T-helper 17 cell (primary cell): ENCODE measurements at places on chromosomes 12 and 14.
A peak's percentile ranks its signal among the peaks of the same experiment; 100 is the strongest.

DNA sequence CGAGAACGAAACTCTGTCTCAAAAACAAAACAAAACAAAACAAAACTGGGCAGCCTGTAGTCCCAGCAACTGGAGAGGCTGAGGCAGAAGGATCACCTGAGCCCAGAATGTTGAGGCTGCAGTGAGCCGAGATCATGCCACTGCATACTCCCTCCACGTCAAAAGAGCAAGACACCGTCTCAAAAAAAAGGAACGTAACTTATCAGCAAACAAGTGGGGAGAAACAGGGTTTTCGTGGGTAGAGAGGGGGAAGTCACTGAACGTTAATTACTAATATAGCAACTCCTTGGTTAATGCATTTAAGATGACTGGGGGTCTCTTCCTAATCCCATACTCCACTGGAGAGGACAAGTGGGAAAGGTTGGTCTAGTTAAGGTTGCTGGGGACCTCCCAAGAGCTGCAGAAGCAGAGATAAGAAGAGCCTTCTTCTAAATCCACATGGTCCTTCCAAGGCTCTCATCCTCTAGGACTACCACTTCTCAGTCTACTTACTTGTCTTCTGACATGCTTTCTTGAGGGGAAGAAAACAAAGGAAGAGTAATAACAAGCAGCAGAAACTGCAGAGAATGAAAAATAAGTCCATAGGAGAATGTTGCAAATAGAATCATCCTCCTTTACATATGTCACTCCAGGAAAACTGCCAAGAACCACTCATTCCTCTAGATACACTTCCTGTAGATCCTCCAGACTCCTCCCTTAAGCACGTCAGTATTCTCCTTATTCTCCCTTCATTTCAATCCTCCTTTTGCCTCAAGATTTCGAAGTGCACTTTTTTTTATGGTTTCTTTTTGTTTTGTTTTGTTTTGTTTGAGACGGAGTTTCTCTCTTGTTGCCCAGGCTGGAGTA is 5.8 kb downstream of the NUMB start:
- no peak for DNase-seq

DNA sequence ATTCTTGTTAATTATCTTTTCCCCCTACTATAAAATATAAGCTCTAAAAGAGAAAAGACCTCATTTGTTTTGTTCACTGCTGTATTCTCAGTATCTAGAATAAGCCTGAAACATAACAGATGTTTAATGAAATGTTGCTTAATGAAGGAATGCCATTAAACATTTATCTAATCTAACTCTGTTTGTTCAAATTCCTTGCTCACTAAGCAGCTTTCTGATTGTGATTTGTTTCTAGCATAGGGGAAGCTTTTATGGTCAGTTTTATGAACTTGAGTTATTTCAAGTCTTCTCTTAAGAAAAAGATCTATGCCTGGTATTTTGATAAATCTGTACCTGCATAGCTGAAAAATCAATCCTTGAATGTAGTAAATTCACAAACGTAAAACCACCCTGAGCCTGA is 308.6 kb downstream of the CCDC91 start:
- DNase-seq, result no peak

- DNase-seq, result no peak
Measured at GRCh38 chr12:126248871-126249403, 1183.7 kb downstream of the AACS start.

- no peak for DNase-seq
Measured at GRCh38 chr12:68189821-68190242, 30.3 kb upstream of the IFNG start.

- no peak for DNase-seq
Measured at GRCh38 chr12:95115641-95116040, 42.2 kb upstream of the NR2C1 start.

GRCh38 chr12:89949457-89950195 is 241.0 kb upstream of the ATP2B1 start:
- peak; percentile 12 for DNase-seq

DNA sequence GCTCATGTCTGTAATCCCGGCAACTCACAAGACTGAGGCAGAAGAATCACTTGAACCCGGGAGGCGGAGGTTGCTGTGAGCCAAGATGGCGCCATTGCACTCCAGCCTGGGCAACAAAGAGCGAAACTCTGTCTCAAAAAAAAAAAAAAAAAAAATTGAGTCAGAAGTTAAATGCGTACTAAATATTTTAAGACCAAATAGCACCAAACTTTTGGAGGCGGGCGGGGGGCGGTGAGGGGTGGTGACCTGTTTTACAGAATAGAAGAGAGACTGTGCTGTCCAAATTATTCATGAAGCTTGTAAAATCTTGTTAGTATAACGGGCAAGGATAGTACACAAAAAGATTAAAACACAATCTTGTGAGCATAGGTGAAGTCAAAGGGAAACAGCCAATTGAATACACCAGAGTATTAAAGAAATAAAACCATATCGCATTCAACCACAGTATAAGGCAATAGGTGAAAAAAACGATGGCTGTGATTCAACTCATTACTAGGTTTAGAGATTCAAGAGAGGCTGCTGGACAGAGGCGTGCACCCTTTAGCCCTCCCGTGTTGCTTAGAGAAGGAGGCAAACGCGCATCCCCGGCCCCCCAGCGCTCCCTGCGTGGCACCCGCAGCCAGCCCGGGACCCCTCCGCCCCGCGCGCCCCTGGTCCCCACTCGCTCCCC is 571 bp downstream of the ZNF891 start:
- no peak for DNase-seq

DNA sequence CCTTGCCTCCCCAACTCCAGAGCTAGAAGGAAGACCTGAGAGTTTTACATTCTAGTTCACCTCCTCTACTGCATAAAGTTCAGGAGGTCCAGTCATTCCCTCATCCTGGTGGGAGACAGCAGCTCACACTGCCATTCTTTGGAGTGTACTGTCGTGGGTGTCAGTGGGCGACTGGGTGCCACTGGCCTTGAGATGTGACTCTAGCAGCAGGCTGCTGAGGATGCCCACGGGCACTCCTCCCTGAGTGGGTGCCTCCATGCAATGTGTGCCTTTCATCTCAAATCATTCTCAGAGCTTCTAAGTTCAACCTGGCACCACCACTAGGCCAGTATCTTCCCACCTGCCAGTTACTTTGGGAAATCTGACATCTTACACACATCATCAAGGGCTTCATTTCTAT is 12.5 kb downstream of the RFX4 start:
- no peak for DNase-seq

DNA sequence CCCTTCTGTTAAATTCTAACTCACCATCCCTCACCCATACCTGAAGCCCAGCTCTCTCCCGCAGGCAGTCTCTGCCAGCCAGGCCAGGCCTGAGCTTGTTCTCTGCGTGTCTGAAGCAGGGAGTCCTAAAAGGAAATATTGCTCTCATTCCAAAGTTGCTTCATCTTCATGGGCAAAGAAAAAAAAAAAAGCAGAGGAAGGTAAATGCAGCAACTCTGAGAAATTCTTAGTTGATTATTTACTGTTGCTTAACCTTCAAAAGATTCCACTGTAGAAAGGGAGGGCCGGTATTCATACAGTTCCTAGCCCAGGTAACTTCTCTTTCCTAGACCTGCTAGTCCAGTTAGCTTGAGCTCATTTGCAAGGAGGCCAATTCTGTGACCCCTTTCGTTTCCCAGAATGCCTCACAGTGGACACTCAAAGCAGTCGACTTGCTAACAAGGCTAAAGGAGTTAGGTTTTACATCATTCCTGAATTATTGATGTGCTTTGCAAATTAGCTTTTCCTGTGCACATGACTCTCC is 193.5 kb upstream of the EEA1 start:
- DNase-seq, result no peak

GRCh38 chr12:127284870-127285431 is 982.0 kb upstream of the TMEM132C start:
- DNase-seq, result no peak

DNA sequence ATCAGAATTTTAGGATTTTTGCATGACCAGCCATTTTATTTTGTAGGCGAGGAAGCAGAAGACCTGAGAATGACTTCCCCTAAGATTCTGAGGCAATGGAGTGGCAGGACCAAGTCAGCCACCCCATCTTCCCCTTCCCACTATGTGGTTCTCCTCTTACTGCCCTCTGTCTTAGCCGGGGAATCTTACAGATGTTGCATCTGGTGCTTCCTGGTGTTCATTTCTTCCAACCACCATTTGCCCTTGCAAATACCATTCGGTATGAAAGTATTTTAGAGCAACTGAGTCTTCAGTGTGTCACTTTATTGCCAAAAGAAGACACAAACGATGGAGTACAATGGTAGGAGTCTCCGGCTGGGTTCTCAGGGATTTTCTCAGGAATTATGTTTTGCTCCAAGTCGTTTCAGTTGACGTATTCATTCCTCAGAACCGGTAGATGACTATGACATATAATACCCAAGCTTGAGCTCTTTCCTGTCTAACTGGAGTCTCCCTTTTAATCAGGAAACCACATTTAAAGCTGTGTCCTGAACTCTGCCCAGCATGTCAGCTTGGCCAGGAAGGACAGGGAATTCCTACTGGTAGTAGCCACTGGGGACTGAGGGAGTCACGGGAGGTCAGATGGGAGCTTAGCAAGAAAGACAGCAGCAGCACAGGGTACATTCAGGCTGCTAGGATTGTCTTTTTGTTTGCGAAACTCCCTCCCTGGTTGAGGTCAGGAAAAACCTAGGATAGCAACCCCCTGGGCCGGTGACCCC is 87.0 kb downstream of the SAMD4A start:
- no peak for DNase-seq

- peak; percentile 7 for DNase-seq
Measured at GRCh38 chr12:105331805-105332251, 1.3 kb downstream of the C12orf75 start.

DNA sequence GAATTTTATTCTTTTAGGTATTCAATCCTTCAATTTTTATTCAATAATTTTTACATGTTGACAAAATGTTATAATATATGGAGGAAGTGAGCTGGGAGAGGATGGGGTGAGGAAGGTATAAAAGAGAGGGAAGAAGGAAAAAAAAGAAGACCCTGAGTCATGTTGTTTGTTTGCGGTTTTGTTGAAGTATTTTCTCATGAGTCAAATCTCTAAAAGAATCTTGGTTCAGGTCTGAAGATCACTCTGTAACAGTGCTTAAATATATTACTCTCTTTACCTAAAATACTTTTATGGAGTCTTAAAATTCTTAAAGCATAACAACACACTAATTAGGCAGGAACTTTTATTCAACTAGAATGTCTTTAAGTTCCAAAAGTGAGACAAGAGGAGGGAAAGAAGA is 489.6 kb upstream of the GARIN6 start:
- no peak for DNase-seq

GRCh38 chr14:51539571-51540037 is 112.1 kb upstream of the FRMD6 start:
- DNase-seq, result no peak

GRCh38 chr12:81176796-81177195 is 98.9 kb downstream of the ACSS3 start:
- DNase-seq, result no peak

- DNase-seq, result no peak
Measured at GRCh38 chr14:33711811-33712216, 239.1 kb downstream of the EGLN3 start.

DNA sequence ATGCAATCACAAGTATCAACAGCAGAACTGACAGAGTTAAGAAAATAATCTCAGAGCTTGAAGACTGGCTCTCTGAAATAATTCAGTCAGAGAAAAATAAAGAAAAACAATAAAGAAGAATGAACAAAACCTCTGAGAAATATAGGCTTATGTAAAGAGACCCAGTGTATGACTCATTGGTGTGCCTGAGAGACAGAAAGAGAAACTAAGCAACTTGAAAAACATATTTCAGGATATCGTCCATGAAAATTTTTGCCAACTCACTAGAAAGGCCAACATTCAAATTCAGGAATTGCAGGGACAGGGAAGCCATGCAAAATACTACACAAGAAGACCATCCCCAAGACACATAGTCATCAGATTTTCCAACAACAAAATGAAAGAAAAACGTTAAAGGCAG is 56.2 kb downstream of the APOBEC1 start:
- no peak for DNase-seq

DNA sequence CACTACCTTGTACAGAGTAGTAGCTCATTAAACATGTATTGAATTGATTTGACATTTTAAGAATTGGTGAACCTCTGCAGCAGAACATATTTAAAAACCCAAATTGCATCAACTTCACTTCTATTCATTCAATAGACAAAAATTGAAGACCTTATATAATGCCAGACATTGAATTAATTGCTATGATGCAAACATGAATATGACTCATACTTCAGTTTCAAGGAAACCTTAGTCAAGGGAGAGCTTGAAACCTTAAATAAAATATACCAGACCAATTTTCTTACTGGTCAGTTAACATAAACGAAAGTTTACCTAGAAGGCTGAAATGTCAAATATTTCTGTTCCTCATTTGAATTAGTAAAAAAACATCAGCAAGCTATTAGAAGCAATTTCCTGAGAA is 5.0 kb upstream of the MGAT4C start:
- no peak for DNase-seq

GRCh38 chr12:109137055-109137454 is 20.7 kb downstream of the ACACB start:
- DNase-seq, result no peak

DNA sequence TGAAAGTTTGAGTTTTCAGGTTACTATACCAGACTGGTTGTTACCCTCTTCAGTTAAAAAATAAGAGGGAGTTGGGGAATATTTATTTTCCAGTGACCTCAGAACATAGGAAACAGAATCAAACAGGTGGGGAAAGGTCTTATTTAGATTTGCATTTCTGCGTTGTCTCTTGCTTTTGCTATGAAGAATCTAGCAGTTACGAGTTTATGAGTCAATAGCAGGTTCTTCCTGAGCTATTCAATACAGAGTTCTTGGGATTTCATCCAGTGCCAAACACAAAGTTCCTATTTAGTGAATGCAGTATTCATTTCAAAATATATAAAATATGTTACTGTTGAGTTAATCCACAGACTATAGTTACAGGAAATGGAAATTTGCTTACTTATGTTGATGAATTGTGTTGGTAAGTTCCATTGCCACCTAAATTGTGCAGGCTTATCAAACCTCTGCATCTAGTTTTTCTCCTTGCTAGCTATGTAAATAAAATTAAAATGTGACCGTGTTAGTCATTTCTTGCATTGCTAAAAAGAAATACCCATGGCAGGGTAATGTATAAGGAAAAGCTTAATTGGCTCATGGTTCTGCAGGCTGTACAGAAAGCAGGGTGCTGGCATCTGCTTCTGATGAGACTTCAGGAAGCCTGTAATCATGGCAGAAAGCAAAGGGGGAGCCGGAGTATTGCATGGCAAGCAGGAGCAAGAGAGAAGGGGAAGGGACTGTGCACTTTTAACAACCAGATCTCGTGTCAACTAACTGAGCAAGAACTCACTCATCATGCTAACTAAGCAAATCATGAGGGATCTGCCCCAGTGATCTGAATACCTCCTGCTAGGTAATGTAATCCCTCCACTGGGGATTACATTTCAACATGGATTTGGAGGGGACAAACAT is 110.2 kb downstream of the KTN1 start:
- DNase-seq, result no peak

- no peak for DNase-seq
Measured at GRCh38 chr12:96247563-96247962, 53.4 kb downstream of the ELK3 start.

DNA sequence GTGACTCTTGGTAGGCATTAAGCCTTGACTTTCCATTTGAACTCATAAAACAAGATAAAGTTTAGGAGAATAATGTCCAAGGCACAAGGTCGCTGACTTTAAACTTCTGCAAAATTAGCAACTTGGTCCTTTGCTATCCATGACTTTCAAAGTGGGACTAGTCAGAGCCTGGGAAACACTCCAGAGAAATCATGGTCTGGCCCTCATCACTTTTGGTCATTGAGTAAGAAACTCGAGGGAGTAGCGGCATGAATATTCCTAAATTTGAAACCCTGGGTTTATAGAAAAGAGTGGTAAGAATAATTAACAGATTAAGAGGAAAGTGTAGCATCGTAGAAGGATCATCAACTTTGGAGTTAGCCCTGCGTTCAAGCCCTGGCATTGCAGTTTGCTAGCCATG is 16.9 kb upstream of the APPL2 start:
- no peak for DNase-seq
